ENCODE measurements at places on chromosomes 6 and 20. TPM values are rescaled to one million over a fixed set of nuclear protein-coding genes. Genes with fewer than 3 reads are reported as not detected.

The RAET1L gene
- total RNA-seq, result not detected

DNA sequence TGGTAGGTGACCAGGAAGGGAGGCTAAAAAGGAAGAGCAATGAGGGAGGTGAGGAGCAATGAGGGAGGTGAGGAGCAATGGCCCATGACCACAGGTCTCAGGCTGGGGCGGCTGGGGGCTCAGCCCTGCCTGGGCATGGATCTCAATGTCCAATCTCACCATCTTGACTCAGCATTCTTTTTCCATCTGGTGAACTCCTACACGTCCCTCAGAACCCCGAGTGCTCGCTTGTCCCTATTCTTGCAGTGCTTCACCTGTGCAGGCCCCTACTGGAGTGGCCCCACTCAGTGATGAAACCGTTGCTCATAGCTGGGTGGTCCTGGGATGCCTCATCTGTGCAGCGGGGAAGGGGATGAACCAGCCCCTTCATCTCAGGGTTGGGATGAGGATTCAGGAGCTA, 16.9 kb upstream of the RBBP8NL start:
- no peaks in the 10 kb centered on the region for H3K36me3 ChIP-seq
- H3K4me3 ChIP-seq, result no peak overlapping the region
- no peak for DNase-seq
- H3K27ac ChIP-seq, result no peak overlapping the region

- no peaks in the 10 kb centered on the region for H3K27me3 ChIP-seq
- no peaks in the 10 kb centered on the region for H3K4me1 ChIP-seq
- no peak overlapping the region for H3K4me3 ChIP-seq
- no peak overlapping the region for H3K27ac ChIP-seq
- no peaks in the 10 kb centered on the region for H3K36me3 ChIP-seq
- DNase-seq, result no peak
Measured at GRCh38 chr6:11890849-11891248, 112.2 kb upstream of the ADTRP start.

- no peaks in the 10 kb centered on the region for H3K27me3 ChIP-seq
- H3K4me1 ChIP-seq, result peaks cover under 1% of the 10 kb centered on the region
- no peak for DNase-seq
Measured at GRCh38 chr6:135861189-135861588, 9.7 kb downstream of the PDE7B start.

DNA sequence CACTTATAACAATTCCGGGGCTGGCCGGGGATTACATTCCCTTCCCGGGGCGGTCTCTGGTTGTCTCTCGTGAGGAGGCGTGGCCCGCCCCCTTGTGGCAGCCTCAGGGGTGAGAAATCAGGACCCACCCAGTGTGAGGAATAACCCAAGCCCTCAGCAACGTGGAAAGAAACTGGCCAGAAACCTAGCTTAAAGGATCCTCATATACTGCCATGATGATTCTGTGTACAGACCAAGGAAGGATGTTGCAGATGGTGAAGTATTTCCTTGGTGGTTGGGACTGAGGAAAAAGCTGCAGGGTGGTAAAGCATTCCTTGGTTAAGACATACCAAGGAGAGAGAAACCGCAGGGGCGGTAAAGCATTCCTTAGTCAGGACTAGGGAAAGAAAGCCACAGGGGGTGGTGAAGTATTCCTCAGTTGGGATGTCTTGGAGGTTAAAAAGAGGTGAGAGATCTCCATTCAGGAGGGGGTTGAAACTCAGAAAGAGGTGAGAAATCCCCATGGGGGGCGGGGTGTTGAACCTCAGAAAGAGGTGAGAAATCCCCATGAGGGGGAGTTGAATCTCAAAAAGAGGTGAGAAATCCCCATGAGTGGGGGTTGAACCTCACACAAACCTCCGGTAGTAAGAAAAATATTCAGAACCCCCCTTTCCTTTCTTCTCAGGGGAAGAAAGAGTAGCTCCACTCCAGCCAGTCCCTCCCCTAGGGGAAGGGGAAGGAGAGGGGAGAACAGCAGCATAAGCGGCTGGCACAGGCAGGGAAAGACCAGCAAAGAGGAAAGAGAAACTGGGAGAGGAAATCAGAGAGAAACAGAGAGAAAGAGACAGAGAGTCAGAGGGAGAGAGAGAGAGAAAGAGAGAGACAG, 238.1 kb downstream of the RNGTT start:
- peaks cover 10% of the 10 kb centered on the region for H3K4me1 ChIP-seq
- H3K27me3 ChIP-seq, result no peaks in the 10 kb centered on the region
- no peak overlapping the region for H3K27ac ChIP-seq
- no peak overlapping the region for H3K4me3 ChIP-seq
